ENCODE measurements at places on chromosomes 3 and 15. TPM values are rescaled to one million over a fixed set of nuclear protein-coding genes. Genes with fewer than 3 reads are reported as not detected.

DNA sequence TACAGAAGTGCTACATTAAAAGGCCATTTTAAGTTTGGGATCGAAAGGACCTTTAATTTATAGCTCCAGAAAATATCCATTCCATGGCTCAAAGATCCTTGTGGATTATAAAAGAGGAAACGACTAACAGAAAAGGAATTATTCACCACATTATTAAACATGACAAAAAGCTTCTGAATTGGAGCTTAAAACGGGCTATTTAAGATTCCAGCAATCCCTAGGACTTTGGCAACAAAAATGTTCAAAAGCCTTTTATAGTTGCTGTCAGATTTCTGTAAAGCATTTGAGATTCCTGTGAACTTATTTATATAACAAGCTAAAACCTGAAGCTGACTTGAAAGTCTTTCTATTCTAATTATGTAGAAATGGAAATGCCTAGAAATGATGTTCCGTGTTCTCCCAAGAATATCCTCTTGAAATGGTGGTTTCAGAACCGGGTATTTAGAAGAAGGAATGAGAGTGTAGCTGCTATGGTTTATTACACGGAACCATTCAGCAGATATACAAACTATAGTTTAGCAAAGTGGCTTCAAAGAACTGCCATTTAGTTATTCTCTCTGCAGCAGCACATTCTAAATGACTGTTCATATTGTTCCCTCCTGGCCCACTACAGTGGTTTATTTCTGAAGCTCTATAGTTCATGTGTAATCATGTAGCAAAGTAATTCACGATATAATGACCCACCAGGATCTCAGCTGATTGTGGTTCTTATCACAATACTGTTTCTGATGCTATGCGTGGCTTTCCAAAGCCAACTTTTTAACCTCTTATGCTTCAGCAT is 961.7 kb downstream of the FHIT start:
- no peak for ATAC-seq

DNA sequence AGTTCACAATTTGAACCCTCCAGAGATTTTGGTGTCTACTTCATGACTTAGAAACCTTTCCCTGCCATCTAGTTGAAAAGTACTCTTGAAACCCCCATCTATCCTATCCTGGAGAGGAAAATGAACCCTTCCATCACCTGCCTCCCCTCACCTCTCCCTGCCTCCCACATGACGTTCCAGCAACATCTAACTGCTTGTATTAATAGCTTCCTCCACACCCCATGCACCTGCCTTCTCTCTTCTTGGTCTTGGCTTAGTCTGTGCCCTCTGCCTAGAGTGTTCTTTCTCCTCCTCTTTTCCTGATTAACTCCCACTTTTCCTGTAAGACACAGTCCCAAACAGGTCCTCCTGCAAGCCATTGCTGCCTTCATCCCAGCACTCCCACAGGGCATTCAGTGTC is 107.8 kb downstream of the LIPC start:
- no peak for ATAC-seq

Gene DAG1
- total RNA-seq, result 12.3 TPM

DNA sequence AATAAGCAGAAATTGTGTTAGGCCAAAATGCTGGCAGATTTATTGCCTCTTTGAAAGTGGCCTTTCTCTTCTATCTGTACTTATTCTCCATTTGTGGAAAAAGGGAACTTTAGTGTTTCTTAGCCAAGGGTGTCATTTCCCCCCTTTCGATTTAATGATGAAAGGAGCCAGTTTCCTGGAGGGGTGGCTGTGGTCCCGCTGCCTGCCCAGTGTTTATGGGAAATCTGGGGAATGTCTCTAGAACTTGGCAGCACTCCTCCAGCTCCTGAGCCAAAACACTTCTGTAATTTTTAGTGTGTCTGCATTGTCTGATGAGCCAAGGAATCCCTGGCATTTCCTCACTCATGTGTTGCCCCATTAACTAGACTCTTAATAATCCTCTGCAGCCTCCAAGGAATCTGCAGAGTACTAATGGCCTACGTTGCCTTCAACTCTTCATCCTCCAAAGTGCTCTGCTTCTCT is 448.8 kb downstream of the GRM7 start:
- ATAC-seq, result no peak

DNA sequence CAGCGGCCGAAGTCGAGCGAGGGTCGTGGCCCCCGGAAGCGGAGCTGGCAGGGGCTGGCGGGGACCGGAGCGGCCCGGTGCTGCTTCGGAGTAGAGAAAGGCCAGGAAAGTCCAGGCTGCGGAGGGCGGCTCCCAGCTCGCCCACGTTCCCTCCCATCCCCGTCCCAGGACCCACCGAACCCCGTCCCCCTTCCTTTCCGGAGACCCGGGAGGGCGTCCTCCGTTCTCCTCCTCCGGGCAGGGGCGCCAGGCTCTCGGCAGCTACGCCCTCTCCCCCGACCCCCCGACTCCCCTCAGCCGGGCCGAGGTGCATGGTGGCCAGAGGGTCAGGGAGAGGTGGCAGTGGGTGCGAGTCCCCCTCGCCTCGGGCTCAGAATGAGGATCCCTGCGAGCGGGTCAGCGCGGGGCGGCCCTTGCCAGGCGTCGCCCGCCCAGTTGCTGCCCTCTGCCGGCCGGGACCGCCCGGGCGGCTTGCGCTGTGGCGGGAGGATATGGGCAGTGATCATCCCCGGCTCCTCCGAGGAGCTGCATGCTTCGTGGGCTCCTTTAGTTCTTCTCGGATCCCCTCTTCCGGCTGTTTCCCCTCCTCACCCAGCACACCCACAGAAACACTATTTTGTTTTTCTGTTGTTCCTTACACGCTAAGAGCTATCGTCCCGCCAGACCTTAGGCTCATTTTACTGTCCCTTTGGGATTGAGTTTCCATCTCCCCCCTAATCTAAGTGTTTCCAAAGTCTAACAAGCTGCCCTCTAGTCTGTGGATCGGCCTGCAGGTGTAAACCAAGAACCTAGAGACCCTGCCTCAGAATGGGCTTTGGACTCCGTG is 744 bp upstream of the ALDH1A2 start:
- ATAC-seq, result peak; percentile 90

GRCh38 chr3:123303976-123304560 is 102.3 kb downstream of the SEC22A start:
- no peak for ATAC-seq

DNA sequence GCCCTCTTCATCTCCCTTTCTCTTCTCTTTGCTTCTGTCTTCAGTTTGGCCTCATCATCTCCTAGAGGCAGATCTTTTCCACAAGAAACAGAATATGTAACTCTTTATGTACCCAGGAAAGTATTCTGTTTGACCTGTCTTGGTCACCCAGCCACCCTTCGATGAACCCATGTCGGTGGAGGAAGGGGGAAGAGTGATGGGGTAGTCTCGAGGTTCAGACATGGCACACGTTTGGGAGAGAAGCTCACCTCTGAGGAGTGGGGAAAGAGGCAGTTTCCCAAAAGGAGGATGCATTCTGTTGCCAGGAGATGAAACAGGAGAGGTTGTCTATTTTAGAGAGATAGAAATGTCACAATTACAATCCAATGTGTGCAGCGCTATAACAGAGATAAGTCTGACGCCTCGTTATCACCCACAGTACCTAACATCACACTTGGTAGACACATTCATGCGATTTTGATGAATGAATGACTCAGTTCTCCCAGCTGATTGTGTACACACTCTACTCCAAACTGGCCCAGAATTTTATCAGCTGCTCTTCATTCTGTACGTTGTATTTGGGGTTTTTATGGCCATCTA is 722 bp upstream of the CCDC50 start:
- ATAC-seq, result peak; percentile 79

Gene KBTBD8
- total RNA-seq, result 13.1 TPM

GRCh38 chr3:112699436-112699978 is 58.6 kb upstream of the CCDC80 start:
- ATAC-seq, result no peak

Gene LRRIQ4
- 0.13 TPM for total RNA-seq

Gene SLC25A26
- 32.6 TPM for total RNA-seq

- ATAC-seq, result no peak
Observed at GRCh38 chr3:60594025-60594424, 657.2 kb downstream of the FHIT start.

GRCh38 chr3:30604093-30604492 is 2.3 kb upstream of the TGFBR2 start:
- ATAC-seq, result no peak

Gene ZPLD1
- not detected for total RNA-seq

Gene CPLX3
- total RNA-seq, result 0.15 TPM

DNA sequence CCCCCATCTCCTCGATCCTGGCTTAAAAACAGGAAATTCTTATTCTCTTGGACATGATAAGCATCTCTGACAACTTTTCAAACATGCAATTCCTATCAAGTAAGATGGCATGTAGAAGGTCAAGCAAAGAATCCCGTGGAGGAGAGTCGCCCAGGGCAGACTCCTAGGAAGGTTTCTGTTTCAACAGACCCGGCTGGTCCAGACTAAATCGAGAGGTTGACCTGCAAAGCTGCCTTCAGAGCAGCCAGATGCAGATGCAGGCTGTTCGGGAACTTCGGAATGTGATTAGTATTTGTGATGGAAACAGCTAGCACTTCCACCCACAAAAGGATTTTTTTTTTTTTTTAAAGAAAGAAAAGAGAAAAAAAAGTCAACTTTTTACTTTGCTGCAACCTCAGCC is 216.8 kb downstream of the NR1D2 start:
- ATAC-seq, result no peak

Gene SNURF
- 4.9 TPM for total RNA-seq

DNA sequence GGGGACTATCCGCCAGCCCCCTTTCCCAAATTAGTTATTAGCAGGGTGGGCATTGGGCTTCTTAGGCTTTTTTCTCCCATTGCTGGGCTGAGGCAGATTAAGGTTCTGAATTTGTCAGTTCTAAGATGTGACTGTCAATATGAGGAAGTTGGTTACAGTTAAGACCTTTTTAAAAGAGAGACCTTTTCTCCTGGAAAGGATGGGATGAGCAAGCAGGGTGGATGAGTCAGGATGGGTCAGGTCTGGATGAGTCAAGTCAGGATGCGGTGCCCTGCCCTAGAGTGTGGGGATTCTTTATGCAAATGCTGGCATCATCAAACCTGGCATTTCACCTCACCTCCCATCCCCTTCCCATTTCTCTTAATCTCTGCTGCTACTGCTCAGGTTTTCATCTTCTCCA is 1.9 kb downstream of the AEN start:
- peak; percentile 77 for ATAC-seq

DNA sequence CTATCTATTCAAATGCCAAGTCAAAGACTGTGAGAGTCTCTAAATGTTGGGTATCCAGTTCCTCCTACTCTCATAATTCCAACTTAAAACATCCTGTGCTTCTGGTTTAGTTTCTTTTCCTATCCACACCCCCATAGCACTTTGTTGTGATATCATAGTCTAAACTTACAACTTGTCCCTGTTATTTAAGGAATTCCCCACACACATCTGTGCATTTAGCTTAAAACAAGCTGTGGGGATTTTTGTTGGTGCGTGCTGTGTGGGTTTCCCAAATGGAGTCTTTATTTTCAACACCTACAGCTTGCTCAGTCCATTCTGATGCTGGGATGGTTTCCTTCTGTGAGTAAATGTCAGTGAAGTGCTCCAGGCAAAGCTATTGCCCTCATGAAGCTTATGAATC is 167.3 kb downstream of the GMNC start:
- ATAC-seq, result no peak

DNA sequence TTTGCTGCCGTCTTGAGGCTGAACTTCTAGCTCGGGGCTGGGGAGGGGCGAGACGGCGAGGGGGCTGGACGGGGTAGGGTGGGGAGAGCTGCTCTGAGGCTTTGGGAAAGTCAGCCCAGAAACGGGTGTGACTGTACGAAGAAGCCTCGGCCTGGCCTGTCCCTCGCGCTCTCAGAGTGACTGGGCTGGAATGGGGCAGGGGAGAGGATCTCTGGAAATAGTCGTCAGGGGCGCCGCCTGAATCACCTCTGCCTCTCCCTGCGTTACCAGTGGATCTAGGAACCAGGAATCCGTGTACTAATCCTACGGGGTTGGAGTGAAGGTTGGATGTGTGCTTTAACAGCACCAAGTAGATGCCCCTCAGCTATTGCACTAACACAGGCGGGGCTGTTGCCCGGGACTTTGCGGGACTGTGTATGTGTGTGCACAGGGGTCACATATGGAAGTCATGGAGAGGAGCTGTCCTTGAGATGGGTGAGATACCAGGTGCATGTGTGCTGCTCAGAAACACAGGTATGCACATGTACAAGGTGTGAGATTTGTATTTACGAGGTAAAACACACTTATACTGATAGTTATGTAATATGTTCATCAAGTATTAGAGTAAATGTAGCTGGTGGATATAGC is 591 bp downstream of the FOXL2NB start:
- ATAC-seq, result no peak

- no peak for ATAC-seq
Observed at GRCh38 chr3:175338775-175339535, 479.8 kb downstream of the NAALADL2 start.

GRCh38 chr3:67083277-67083676 is 85.2 kb downstream of the KBTBD8 start:
- ATAC-seq, result peak; percentile 100

DNA sequence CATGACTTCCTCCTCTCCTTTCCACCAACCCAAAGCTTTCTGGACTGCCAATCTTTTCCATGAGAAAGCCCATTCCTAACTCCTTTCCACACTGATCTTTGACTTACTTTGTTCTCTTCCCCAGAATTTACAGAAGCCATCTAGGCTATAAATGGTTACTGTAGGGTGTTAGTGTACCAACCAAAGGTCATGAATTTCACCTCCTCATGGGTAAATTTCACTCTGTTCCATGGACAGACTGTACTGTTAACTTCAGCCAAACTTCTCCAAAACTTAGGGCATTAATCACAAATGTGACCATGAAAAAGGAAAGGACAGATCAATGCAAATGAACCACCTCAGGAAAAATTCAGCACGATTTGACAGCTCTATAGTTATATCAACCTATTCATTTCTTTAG is 54.9 kb downstream of the ATOSA start:
- no peak for ATAC-seq

DNA sequence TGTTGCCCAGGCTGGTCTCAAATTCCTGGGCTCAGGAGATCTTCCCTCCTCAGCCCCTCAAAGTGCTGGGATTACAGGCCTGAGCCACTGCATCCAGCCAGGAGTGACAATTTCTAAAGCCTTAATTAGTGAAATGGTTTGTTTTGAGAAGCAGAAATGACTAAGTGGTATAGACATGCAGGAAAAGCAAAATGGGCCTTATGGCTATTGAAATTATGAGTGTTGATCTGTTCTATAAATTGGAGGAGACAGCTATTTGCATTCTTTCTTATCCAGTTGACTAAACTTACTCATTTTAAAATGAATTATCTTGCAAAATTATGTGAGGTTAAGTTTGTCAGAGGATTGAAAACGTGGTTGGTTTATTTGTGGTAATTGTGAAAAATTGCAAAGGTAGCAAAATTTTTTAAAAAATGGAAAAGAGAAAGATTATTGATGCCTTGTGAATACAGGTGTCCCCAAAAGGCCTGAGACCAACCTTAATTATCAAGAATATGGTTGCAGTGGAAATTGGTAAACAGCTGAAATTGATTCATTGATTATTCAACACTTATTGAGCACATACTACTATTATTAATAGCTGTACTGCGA is 7.9 kb downstream of the RAP2B start:
- no peak for ATAC-seq
